HCT116 (cell line): ENCODE measurements at places on chromosomes 5 and 9. TPM values are rescaled to one million over a fixed set of nuclear protein-coding genes. Genes with fewer than 3 reads are reported as not detected.

DNA sequence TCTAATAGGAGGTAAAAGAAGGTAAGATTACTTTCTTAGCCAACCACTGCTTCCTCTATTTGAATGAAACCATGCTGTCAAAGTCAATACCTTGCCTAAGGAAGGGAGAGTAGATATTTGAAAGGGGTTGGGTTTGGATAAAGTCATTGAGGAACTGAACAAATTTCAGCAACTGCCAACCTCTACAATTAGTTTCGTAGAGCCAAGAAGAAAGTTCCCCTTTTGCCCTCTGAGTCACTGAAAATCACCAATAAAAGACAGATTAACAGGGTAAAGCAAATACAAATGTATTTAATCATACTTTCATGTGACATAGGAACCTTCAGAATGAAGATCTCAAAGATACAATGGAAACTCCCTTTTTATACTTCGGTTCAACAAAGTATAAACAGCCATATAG lies 615.7 kb downstream of the GABRG2 start:
- DNase-seq = no peak

GRCh38 chr9:105643795-105644194 lies 18.5 kb upstream of the TAL2 start:
- no peak for DNase-seq

GRCh38 chr5:61878471-61878870 lies 427.5 kb upstream of the KIF2A start:
- no peak for DNase-seq

GRCh38 chr5:173786286-173787187 lies 101.6 kb upstream of the CPEB4 start:
- no peak for DNase-seq

GRCh38 chr5:139839918-139840317 lies 44.3 kb downstream of the PSD2 start:
- no peak for DNase-seq

DNA sequence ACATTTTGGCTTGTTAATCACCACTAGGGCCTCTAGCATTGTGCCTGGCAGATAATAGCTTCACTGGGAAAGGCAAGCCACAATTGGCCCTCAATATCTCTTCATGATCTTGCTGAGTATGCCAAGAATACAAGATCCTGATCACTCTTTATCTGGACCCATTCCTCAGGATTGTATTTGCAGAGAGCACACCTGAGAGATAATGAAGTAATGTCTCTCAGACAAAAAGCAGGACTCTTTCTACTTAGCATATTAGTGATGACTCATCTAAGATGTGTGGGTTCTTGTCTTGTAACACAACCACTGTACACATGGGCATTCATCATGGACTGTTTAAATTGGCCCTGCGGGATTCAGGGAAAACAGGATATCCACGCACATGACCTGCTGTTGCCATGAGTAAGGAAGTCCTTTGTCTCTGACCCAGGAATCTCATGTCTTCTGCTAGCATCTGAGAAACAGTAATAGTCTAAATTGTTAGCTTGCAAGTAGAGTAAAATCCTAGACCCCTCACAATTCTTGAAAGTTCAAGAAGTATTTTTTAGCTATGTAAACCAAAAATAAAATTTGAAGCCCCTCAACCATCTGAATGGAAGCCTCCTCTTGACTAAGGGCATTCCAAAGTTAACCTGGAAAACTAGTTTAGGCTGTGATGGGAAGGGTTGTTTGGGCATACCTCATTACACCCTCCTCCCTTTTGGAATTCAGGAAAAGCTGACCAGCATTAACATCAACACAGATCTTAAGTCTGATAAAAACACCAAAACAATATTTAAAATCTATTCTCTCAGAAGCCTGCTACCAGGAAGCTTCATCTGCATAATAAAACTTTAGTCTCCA lies 28.0 kb upstream of the NFIL3 start:
- DNase-seq = no peak

GRCh38 chr5:2622866-2623265 lies 128.6 kb downstream of the IRX2 start:
- DNase-seq = no peak

GRCh38 chr9:78053627-78054026 lies 22.0 kb upstream of the GNAQ start:
- DNase-seq = no peak

ELAVL2 gene
- total RNA-seq = not detected
